T-helper 1 cell treated with Interleukin-12 subunit alpha and Interleukin-12 subunit beta and Interleukin-4 antibody, amounts not matched to agents 30 ng/mL and 1 ng/mL, for 36 hours (primary cell): ENCODE measurements at places on chromosomes 1 and 21. TPM values are rescaled to one million over a fixed set of nuclear protein-coding genes. Genes with fewer than 3 reads are reported as not detected.

The VN1R5 gene
- not detected in 2 replicates for total RNA-seq

The MAP1LC3C gene
- total RNA-seq: not detected in 2 replicates

The HSPB7 gene
- not detected in 2 replicates for total RNA-seq

The C1QA gene
- total RNA-seq: not detected in 2 replicates

The MAP3K21 gene
- total RNA-seq: 0.91 and 0.93 TPM in 2 replicates

The AGMAT gene
- total RNA-seq: 18.3 TPM in 2 replicates

The PODN gene
- total RNA-seq: not detected in 2 replicates

The KIF2C gene
- 70.5 and 74.9 TPM in 2 replicates for total RNA-seq

The EDN2 gene
- total RNA-seq: not detected in 2 replicates

The FNDC5 gene
- not detected in 2 replicates for total RNA-seq

The FCRL6 gene
- total RNA-seq: 0.34 and 0.49 TPM in 2 replicates

The DNM3 gene
- 1.2 and 1.8 TPM in 2 replicates for total RNA-seq

The SH2D1B gene
- not detected in 2 replicates for total RNA-seq

The TSTD1 gene
- total RNA-seq: 40.8 and 43.5 TPM in 2 replicates

The TNFSF18 gene
- not detected in 2 replicates for total RNA-seq

The RIMKLA gene
- total RNA-seq: 2.2 and 2.5 TPM in 2 replicates

The PTGFR gene
- total RNA-seq: not detected in 2 replicates

The UMODL1 gene
- 0.12 TPM in 1 of 2 replicates, not detected in the other for total RNA-seq

The RBBP5 gene
- 23.4 and 28.4 TPM in 2 replicates for total RNA-seq

The PPIAL4G gene
- 0.56 and 1.0 TPM in 2 replicates for total RNA-seq

The USP24 gene
- 41.9 and 43.9 TPM in 2 replicates for total RNA-seq

The DIO1 gene
- total RNA-seq: not detected in 2 replicates

The PRDM16 gene
- 0.05 and 0.07 TPM in 2 replicates for total RNA-seq

The BRDT gene
- total RNA-seq: 0.25 TPM in 1 of 2 replicates, not detected in the other

The ADAMTS5 gene
- total RNA-seq: not detected in 2 replicates

The FAM43B gene
- total RNA-seq: not detected in 2 replicates

The BARHL2 gene
- not detected in 2 replicates for total RNA-seq

The KCNT2 gene
- total RNA-seq: not detected in 2 replicates

The PTGS2 gene
- 0.17 and 0.32 TPM in 2 replicates for total RNA-seq

The UQCRHL gene
- 1.2 and 1.4 TPM in 2 replicates for total RNA-seq

The SPRR1B gene
- not detected in 2 replicates for total RNA-seq

The TTC13 gene
- total RNA-seq: 28.8 and 35.7 TPM in 2 replicates

The IVL gene
- not detected in 2 replicates for total RNA-seq

The GPR89A gene
- 35.8 and 38.9 TPM in 2 replicates for total RNA-seq

The LAMB3 gene
- 5.7 and 10.0 TPM in 2 replicates for total RNA-seq

The RGL1 gene
- 5.4 and 5.7 TPM in 2 replicates for total RNA-seq

The AVPR1B gene
- total RNA-seq: not detected in 2 replicates

The ERICH3 gene
- not detected in 2 replicates for total RNA-seq

The RHBDL2 gene
- not detected in 2 replicates for total RNA-seq

The NTMT2 gene
- not detected in 2 replicates for total RNA-seq

The ASAP3 gene
- total RNA-seq: 0.22 and 0.32 TPM in 2 replicates

The CRABP2 gene
- total RNA-seq: 1.7 and 1.8 TPM in 2 replicates

The SEMA6C gene
- total RNA-seq: 1.1 and 2.2 TPM in 2 replicates
